Motor neuron (in vitro differentiated cells): ENCODE measurements at places on chromosomes 16 and 17.

GRCh38 chr17:63364387-63364786 lies 81.7 kb downstream of the CYB561 start:
- ATAC-seq, result no peak

- ATAC-seq, result no peak
Observed at GRCh38 chr17:43359469-43360110, 39.2 kb upstream of the ARL4D start.

DNA sequence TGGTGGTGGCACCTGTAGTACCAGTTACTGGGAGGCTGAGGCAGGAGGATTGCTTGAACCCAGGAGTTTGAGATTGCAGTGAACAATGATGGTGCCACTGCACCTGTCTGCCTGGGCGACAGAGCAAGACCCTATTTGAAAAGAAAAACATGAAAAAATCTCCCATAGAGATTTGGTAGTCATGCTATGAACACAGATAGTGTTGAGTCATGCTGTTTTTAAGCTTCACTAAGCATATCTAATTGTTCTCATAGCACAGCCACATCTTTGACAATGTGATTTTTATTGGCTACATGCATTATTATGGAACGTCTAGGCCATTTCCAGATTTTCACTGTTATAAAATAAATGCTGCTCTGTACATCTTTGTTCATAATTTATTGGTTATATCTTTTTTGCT lies 6.0 kb downstream of the IL34 start:
- ATAC-seq, result no peak

DNA sequence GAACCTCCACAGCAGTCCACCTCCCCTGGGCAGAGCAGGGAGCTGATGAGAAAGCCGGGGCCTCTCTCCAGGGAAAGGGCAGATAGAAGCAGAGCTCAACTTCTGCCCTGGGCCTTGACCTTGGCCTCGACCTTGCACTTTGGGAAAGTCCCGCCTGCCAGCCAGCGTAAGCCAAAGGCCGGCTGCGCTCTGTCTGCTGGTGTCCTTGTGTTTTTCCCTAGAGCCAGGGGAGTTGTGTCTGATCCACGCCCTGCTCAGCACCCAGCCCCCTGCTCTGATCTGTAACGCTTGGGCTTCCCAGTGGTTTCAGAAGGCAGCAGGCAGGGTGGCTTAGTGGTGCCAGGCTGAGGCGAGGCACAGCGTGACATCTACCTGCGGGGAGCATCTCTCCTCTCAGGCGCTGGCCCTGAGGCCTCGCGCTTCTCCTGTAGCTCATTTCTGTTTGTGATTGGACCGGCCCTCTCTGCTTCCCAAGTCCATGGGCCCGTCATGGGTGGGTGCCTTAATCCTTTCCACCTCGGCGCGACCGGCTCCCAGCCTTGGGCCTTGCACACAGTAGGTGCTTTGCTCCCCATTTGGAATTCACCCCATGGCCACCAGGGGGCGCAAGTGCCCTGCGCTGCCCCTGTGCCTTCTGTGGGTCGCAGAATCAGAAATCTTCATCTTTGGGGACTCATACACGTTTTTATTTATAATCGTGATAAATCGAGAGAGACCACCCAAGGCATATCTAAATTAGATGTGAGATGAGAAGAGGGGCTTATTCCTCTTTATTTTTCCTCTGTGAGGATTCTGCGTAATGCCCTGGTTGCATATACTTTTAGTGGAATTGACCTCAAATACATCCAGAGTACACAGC lies 24.2 kb downstream of the SGSH start:
- no peak for ATAC-seq

GRCh38 chr17:17921192-17922069 lies 50.8 kb downstream of the TOM1L2 start:
- peak; percentile 94 for ATAC-seq

GRCh38 chr17:18185391-18185790 lies 1.8 kb downstream of the ALKBH5 start:
- no peak for ATAC-seq

GRCh38 chr17:34542700-34543336 lies 36.6 kb upstream of the TMEM132E start:
- ATAC-seq, result no peak

DNA sequence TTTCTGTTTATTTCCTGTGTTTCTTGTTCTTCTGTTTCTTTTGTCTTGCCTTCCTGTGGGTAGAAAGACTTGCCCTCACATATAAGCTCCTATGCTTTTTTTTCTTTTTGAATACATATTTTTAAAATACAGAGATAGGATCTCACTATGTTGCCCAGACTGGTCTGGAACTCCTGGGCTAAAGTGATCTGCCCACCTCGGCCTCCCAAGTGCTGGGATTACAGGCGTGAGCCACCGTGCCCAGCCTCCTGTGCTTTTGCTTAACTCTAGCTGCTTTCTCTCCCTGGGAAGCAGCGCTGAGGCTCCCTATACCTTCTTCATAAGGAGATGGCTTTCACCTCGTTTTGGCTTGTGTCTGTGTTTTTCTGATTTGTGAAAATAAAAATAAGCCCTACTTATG lies 93.4 kb upstream of the FA2H start:
- ATAC-seq, result no peak

DNA sequence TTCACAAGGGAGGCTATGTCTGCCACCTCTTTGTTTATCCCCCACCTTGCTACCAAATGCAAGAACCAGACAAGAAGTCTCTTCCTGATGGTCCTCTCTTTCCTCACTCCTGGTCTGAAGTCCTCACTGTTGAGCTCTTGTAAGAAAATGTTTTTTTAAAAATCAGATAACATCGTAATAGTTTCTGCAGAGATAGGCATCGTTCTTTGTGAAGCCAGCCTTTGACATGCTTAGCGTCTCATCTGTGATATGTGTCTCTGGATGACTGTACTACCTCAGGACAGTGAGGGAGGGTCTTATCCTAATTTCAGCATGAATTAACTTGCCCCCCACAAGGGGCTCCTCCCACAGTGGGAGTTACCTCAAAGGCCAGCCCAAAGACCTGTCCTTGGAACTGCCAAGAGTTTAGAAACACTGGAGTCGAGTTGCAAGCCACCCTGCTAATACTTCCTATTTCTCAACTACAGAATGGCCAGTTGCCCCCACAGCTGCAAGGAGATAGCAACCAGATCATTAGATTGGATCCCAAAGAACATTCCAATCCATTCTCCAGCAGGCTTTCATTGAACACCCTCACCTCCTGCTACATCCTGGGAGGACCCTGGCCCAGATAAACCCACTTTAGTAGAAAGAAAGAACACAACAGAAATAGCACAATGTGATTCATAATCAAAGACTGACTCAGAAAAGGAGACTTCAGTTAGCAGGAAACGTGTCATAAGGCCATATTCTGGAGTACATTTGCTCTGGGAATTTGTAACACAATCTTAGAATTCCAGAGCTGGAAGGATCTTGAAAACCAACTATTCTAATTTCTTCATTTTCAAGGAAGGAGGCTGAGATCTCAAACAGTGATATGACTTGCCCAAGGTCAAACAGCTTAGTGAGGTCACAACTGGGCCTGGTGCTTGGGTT lies 151.0 kb downstream of the IRX3 start:
- no peak for ATAC-seq

- no peak for ATAC-seq
Observed at GRCh38 chr17:75019710-75020109, 7.2 kb downstream of the MRPL58 start.

- ATAC-seq, result peak; percentile 97
Observed at GRCh38 chr17:66540131-66540781, 237.8 kb downstream of the PRKCA start.

DNA sequence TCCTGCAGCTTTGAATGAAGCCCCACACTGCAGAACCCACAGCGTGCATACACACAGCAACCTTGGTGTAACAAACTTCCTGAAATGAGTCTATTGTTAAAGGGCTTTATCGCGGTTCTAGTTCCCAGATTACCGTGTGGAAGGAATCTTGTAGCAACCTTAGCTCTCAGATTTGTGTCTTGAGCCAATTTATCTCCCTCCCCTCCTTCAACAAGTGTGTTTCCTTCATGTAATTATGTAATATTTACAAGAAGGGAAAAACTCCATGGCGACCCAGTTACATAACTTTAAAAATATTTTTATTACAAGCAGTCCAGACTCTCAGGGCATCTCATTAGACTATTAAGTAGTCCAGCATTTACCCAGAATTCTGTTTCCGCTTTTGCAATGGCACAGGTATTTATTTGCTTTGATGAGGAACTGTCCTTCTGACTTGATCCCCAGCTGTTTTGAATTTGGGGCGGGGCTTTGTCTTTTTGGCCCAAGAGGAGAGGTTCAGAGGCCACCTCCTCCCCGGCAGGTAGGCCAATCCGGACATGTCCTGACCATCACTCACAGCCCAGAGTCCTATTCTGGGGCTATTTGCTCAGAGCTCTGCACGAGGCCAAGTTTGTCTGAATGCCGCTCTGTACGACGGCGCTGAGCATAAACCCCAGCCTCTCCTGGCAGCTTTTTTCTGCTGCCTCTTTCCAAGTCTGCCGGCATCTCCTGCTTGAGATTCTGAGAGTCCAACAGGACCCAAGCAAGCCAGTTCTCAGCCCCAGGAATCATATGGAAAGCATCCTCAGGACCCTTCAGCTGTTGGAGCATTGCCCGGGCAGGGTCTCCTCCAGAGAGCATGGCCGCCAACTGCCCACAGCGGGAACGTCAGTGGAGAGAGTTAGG lies 35.6 kb downstream of the CLEC16A start:
- no peak for ATAC-seq

GRCh38 chr16:57531635-57532265 lies 4.6 kb downstream of the CCDC102A start:
- no peak for ATAC-seq

GRCh38 chr17:5552841-5553240 lies 31.5 kb downstream of the NLRP1 start:
- ATAC-seq, result no peak

- no peak for ATAC-seq
Observed at GRCh38 chr17:77531002-77531401, 390.2 kb downstream of the SEC14L1 start.

DNA sequence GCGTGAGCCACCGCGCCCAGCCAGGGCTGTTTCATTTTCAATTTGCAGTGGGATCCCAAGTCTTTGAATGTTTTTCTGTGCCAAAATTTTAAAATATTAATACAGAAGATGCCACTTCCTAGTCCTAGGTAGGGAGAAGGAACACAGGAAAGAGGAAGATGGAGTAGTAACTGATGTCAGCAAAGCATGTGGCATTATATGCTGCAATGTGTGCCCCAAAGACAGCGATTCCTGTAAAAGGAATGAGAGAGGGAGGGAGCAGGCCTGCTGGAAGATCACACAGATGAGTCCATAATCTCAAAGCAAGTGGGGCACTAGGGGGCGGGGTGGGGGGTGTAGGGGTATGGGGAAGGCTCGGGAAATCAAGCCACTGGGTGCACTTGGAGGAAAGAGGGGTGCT lies 23.4 kb upstream of the SSTR2 start:
- no peak for ATAC-seq

DNA sequence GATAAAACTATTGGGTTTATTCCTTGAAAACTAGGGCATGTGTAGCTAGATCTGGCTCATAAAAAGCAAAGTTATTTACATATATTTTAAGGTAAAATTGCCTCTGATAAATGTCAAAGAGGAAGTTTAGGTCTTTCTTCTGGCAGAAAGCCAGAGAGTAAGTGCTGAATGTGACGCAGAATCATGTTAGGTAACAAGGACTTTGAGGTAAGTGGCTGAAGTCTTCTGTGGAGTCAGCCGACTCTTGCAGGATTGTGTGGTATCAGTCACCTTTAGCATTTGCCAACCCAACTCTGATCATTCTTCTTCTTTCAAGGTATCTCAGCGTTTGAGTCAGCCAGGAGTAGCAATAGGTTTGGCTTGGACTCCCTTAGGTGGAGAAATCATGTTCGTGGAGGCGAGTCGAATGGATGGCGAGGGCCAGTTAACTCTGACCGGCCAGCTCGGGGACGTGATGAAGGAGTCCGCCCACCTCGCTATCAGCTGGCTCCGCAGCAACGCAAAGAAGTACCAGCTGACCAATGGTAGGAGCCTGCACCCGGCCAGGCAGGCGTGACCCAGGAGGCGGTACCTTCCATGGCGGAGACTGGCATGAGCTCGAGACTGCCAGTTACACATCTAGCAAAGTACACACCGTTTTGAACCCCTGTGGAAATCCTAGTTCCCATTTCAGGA lies 37.9 kb downstream of the SIAH1 start:
- no peak for ATAC-seq

- ATAC-seq, result no peak
Observed at GRCh38 chr16:16075488-16076422, 126.3 kb downstream of the ABCC1 start.

DNA sequence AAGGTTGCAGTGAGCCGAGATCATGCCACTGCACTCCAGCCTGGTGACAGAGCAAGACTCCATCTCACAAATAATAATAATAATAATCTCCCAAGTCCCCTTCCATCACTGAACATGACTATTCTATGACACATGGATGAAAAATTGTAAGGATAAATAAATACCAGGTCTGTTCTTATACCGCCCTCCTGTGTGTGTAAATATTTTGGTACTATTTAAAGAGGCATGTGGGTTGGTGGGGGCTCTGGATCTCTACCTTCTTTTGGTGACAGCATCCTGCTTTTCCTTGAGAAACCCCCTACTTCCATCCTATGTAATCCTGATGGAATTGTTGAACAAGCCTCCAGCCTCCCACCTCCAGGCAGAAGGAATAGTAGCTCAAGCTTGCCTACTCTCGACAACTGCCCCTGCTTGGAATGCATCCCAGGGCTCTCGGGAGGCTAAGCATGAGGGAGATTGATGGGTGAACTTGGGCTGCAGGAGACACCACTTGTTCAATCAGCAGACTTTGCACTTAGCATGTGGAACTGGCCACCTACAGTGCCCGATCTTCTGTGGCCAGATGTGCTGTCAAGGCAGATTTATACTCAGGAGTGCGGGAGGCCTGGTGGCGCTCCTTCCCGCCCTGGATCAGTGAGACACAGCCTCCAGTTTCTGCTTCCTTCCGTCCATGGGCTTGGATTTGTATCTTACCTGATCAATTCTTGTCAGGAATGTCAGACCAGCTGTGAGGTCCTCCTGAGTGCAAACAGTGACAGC lies 287.4 kb downstream of the SLC39A11 start:
- peak; percentile 59 for ATAC-seq

GRCh38 chr17:21843951-21844590 lies 151.7 kb downstream of the KCNJ18 start:
- no peak for ATAC-seq

DNA sequence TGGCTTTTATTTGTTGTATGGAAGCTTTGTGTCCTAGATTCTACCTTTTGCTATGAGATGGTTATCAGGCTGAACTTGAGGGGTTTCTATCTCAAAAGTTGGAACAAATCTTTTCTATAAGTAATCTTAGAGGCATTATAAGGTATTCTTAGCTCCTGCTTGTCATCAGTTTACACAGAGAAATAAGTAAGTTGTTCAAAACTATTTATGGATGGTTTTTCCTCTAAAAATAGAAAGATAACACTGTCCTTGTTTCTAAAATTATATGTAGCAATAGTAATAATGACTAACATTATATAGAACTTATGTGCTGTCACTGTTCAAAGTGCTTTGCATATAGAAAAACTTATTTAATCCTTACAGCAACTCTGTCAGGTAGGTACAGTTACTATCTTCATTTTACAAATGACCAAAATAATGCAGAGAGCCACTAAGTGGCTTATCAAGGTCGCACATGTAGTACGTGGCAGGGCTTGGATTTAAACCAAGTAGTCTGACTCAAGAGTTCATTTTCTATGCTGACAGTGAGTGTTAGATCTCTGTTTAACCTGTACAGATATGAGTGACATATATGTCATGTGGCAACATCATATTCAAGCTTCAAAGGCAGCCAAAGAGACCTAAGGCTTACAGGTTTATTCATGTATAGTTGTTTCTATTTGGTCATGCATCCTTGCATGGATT lies 59.0 kb downstream of the PHKB start:
- ATAC-seq, result no peak
